ENCODE measurements at places on chromosomes 2 and 18.

- DNase-seq, result no peak
Observed at GRCh38 chr2:110958346-110959119, 162.2 kb upstream of the BCL2L11 start.

GRCh38 chr2:231926761-231927565, 767 bp upstream of the NPPC start:
- peak; percentile 74 for DNase-seq

DNA sequence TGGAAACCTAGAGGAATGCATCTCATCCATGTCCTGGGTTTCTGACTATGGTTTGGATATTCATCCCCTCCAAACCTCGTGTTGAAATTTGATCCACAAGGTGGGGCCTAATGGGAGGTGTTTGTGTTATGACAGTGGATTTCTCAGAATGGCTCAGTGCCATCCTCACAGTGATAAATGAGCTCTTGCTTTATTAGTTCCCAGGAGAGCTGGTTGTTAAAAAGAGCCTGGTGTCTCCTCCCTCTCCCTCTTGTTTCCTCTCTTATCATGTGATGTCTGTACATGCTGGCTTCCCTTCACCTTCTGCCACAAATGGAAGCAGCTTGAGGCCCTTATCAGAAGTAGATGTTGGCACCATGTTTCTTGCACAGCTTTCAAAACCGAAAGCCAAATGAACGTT, 424.3 kb downstream of the DCC start:
- DNase-seq, result no peak

GRCh38 chr2:222739939-222740338, 68.5 kb downstream of the MOGAT1 start:
- DNase-seq, result no peak

- no peak for DNase-seq
Observed at GRCh38 chr18:24659827-24660720, 199.6 kb downstream of the HRH4 start.

DNA sequence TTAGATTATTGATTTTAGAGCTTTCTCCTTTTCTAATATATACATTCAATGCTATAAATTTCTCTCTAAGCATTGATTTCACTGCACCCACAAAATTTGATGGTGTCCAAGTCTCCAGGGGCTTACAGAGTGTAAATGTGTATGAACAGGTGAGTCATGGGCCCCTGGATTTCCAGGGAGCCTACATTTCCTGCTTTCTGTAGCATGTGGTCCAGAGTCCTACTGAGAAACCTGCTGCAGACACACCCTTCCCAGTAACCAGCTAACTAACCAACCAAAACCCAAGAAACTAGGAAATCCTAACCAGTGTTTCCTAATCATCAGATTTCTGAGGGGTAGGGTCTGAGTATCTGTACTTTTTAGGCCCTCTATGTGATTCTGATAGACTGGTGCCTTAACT, 39.5 kb upstream of the TANC1 start:
- no peak for DNase-seq

DNA sequence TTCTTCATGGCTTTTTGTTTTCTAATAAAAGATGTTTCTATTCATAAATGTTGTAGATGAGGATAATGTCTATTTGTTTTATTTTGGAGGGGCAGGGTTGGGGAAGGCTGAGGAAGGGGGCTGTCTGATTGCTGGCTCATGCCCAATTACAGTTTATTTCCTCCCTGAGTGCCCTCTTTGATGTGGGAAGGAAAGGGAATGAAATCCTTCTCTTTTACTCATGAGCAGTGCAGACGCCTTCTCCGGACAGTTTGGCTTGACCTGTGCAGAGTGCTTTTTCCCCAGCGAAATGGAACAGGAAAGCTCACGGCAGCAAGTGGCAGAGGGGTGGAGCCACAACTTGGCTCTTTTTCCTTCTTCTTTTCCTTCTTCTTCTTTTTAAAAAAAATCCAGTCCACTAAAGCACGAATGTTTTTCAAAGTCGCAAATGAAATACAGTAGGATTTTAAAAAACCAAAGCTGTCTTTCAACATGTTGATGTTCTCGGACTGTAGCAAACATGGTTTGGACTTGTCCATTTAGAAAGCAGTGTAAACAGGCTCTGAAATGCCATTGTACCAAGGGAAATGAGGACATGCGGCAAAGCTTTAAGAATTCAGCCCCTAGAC, 34.5 kb downstream of the RAB31 start:
- no peak for DNase-seq

GRCh38 chr18:1559563-1559962, 654.9 kb downstream of the ADCYAP1 start:
- no peak for DNase-seq

DNA sequence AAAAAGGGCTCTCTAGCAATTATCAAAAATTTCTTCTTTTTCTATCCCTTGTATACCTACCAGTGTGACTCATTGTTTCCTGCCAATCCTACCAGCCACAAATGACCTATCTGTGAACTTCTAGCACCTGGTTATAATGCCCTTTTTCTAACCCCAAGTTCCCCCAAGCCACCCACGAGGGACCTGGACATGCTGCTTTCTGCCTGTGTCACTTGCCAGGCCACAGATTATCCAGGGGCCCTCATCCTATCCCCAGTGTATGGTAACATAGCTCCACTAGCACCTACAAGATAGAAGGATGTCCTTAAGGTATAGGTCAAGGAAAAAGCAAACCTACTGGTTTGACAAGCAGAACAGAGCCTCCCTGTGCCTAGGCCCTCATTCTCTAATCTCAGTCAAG, 26.8 kb downstream of the AAK1 start:
- DNase-seq, result no peak

DNA sequence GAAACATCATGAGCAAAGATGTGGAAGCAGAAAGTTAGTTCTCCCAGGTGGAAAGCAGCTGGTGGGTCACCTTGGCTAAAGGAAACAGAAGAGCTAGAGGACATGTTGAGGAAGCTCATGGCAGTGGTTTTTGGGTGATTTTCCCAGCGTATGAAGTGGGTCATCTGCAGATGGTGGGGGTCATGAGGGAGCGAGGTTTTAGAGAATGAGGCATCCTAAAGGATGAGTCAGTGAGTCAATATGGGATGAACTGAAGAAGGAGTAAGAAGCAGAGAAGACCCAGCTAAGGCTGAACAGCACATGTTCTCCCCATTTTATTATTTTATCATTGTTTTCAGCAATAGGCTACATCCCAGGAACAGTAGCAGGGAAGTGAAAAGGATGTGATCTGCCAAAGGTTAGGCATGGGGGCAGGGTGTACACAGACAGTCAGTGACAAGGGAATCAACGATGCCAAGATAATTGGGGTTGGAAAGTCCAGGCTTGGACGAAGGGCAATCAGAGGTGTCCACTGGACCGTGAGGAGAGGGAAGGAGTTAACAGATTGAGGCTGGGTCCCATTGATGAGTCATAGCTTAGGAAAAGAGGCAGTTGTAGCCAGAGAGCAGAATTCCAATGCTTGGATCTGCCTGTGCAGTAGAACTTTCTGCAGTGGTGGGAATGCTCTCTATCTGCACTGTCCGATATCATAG, 289.3 kb upstream of the RAB12 start:
- DNase-seq, result no peak

- no peak for DNase-seq
Observed at GRCh38 chr2:158134055-158134454, 32.4 kb downstream of the UPP2 start.

DNA sequence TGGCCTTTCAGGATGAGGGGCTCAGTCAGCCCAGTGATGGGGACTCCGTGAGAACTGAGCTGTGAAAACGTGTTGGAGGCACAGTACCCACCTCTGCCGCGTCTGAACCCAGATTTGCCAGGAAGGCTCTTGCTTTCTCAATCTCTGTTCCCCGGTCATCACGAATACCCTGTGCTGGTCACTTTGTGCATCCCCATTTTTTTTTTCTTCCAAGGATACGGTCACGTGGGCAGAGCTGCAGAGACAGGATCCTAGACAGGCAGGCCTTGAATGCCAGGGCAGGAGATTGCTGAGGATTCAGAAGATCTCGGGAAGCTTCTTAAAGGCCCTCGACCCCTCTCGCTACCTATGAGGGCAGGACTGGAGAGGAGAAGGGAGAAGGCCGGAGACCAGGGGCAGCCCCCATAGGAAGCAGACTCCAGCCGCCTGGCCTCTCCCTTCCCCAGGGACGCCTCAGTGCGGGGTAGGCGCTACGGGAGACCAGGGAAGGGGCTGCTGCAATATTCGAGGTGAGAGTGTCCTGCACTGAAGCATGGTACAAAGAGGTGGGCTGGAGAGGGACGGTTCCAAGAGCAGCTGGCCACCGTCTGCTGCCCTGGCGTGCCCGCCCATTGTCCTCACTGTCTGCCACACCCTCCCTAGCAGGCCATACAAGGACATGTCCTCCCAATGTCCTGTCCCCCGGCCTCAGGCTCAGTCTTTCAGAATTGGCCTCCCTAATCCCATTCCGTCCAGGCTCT, 29.0 kb upstream of the TAF1B start:
- DNase-seq, result no peak

DNA sequence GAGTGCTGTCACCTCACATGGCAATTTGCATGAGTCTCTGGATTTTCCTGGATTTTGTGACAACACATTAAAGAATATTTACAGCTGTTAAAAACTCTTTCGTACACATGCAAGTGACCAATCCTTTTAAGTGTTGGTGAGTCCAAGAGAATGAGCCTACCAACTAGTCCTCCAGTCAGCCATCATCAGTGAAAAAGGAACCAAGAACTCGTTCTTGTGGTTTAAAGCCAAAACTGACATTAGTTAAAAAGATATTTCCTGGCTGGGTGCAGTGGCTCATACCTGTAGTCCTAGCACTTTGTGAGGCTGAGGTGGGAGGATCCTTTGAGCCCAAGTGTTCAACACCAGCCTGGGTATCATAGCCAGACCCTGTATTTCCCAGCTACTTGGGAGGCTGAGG, 215.4 kb upstream of the ITGA4 start:
- no peak for DNase-seq

DNA sequence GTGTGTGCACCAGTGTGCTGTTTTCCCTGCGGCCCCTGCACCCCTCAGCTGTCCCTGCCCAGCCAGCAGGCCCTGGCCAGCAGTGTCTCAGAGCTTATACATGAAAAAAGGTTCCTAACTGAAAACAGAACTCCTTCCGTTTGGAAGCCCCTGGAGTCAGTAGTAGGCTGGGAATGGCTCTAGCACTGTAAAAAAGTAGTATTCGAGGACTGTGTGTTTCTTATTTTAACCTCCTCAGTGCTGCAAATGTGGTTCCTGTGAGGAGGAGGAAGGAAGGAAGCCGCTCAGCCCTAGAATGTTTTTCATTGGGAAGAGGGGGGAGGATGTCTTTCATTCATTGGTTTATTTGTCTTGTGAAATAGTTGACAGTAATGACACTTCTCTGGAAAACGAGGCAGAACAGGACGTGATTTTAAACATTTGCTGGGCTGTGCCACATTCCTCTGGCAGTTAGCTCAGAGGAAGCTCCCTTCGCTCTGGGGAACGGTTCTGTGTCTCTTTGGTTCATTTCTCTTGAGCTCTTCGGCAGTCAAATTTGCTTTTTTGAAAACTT, 103.5 kb downstream of the SPTBN1 start:
- DNase-seq, result no peak

GRCh38 chr2:102069311-102069974, 73.1 kb upstream of the IL1R1 start:
- DNase-seq, result no peak

GRCh38 chr18:44098551-44099098, 582.1 kb upstream of the SETBP1 start:
- DNase-seq, result no peak

- no peak for DNase-seq
Observed at GRCh38 chr2:177584030-177584692, 191.6 kb downstream of the AGPS start.

- DNase-seq, result no peak
Observed at GRCh38 chr2:74828543-74828942, 5.4 kb upstream of the HK2 start.

- no peak for DNase-seq
Observed at GRCh38 chr2:1518331-1518803, 105.1 kb downstream of the TPO start.

Measured in aorta (tissue), 5 donors.